CD4-positive, CD25-positive, alpha-beta regulatory T cell (primary cell): ENCODE measurements at places on chromosomes 4 and X.
A peak's percentile ranks its signal among the peaks of the same experiment; 100 is the strongest.

GRCh38 chrX:151570561-151570960 is 7.1 kb downstream of the PASD1 start:
- no peak for DNase-seq

DNA sequence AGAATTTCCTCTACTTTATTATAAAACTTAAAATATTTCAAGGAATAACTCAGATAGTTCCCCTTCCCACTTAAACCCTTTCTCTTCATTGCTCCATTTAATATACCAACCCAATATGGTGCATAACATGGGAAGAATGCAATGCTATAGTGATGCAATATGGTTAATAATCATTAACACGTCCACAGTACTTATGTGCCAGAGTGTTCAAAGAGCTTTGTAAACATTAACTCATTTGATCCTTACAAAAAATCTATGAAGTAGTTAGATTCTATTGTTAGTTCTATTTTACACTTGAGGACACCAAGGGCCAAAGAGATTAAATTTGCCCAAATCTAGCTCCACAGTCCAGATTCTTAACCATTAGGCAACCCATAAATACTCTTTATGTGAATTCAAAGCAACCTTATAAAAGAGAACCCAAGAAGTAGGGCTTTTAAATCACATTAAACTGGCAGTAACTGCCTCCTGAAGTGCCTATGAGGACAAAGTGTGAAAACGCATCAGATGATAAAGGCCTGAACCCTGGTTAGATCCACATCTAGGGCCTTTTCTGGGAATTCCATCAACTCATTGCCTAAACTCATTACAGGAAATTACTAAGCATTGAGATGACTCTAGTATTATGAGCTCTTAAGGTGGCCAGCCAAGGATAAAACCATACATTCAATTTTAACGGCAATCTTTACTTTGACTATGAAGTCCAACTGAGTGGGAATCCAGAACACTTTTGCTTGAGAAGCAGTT is 94.3 kb downstream of the AREG start:
- no peak for DNase-seq

GRCh38 chr4:116899561-116899960 is 185.8 kb downstream of the TRAM1L1 start:
- DNase-seq = no peak

- DNase-seq = no peak
These were observed 105.2 kb upstream of the FGF16 start for GRCh38 chrX:77342004-77342403.

DNA sequence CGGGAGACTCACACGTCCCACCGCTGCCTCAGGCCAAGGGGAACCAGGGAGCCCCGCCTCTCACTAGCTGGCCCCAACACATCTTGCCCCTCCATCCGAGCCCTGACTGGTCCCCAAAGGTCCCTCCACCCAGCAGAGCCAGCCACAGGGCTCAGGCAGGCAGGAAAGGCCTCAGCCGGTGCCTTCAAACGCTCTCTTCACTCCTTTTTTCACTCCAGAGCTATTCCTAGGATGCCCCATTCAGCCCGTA is 1.5 kb upstream of the ARHGAP4 start:
- DNase-seq = no peak

- DNase-seq = no peak
These were observed 36.4 kb upstream of the PPA2 start for GRCh38 chr4:105510245-105510644.

- DNase-seq = no peak
These were observed 120.2 kb downstream of the PAPSS1 start for GRCh38 chr4:107599841-107600240.

DNA sequence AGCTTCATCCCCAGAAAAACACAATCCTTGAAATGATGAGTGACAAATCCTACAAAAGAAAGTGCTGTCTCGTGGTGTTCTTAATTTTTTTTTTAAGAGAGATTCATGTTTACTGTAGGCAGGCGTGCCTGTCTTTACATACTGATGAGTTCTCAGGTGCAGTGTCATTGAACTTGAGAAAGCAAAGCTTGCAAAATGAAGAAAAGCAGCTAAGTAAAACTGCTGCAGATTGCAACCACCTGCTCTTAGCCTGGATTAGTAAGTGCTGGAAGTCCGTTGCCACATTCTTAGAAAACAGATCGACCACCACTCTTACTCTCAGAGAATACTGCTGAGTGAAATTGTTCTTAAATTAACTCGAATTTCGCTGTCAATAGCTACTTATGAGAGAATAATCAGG is 854.6 kb downstream of the TRIML1 start:
- DNase-seq = no peak

- DNase-seq = no peak
These were observed 38.9 kb downstream of the NOP14 start for GRCh38 chr4:2924286-2924685.

GRCh38 chr4:138256608-138257007 is 14.5 kb upstream of the SLC7A11 start:
- no peak for DNase-seq

DNA sequence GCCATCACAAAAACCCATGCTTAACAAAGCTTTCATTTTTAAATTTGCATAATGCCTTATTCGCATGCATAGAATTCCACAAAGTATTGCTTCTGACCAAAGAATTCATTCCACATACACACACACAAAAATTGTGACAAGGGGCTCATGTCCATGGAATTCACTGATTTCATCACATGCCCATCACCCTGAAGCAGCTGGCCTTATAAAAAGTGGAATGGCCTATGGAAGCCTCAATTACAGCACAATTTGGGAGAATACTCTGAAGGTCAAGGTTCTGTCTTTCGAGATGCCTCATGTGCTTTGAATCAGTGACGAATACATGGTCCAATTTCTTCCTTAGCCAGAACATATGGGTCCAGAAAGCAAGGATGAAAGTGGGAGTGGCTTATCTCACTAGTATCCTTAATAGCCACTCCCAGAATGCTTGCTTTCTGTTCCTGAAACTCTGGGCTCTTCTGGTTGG is 165.7 kb downstream of the KDR start:
- DNase-seq = no peak

DNA sequence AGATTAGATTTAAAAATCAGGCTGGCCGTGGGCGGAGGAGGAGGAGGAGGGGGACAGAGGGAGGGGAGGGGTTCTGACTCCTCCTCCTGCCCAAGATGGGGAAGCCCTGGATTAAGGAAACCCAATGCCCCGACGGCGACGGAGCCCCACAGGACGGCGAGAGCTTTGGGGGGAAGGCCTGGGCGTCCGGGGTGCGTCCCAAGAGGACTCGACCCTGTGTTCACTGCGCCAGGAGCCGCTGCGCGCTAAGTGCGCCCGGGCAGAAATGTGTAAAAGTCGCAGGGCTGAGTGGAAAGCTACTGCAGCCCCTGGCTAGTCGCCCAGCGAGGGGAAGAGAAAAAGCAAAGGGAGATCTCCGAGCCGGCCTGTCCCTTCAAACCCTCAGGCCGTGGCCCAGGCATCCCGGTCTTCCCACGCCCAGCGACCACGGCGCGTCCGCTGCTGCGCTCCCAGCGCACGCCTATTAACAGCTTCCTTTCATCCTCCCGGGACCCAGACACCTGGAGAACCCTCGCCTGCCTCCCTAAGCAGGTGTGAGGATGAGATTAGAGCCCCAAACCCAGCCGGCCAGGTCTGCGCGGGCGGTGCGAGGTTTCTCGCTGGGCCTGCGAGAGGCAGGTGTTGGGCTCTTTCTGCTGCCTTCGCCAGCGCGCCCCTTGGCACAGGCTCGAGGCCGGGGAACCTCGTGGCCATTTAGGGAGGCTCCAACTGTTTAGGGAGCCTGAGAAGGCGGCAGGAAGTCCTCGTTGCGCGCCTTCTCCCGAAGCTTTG is 1.4 kb upstream of the RPS6KA3 start:
- peak; percentile 6 for DNase-seq

GRCh38 chr4:24971192-24971591 is 58.4 kb upstream of the CCDC149 start:
- DNase-seq = no peak

DNA sequence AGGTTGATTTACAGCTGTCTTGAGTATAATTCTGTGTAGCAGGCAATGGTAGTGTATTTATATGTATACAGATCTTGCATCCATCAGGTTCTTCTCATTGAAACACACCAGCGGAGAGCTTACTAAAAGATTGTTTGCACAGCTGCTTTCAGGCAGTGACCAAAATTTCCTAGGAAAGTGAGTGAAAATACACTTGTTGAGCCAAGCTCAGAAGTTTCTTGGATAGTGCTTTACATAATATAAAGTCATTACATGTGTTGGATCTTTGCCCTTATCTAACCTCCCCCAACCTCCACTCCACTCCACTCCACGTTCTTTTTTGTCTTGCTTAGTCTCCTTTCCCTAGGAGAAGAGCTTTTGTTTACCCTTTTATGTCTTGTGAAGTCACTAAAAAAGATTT is 34.1 kb downstream of the CNKSR2 start:
- no peak for DNase-seq

DNA sequence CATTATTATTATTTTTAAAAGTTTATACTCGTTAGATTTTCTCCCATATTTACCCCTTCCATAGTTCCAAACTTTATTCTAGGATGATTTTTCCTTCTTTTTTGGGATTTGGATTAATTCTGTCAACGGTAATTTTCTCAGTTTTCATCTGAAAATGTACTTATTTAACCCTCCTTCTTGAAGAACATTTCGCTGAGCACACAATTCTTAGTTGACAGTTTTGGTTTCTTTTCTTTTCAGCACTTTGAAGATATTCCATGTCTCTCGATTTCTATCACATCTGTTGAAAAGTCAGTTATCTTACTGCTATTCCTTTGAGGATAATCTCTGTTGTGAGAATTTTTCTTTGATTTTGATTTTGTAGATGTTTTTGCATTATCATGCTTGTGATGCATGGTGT is 85.2 kb downstream of the SCLT1 start:
- no peak for DNase-seq

DNA sequence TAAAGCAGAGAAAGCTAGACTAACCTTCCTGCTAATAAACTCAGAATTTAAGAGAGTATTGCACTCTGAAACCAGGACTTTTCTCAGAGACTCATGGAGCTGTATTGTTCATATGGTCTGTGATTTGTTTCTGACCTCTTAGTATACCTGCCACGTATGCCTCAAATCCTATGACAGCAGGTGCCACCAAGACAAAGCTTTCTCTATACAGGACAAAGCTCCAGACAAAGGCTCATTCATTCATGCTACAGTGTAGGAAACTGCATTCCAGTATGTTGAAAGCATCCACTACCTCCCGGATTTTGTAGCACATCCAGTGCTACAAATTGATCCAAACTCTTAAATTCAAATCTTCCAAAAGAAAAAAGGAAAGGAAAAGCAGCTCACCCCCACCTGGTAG is 178.3 kb downstream of the CHIC2 start:
- no peak for DNase-seq

DNA sequence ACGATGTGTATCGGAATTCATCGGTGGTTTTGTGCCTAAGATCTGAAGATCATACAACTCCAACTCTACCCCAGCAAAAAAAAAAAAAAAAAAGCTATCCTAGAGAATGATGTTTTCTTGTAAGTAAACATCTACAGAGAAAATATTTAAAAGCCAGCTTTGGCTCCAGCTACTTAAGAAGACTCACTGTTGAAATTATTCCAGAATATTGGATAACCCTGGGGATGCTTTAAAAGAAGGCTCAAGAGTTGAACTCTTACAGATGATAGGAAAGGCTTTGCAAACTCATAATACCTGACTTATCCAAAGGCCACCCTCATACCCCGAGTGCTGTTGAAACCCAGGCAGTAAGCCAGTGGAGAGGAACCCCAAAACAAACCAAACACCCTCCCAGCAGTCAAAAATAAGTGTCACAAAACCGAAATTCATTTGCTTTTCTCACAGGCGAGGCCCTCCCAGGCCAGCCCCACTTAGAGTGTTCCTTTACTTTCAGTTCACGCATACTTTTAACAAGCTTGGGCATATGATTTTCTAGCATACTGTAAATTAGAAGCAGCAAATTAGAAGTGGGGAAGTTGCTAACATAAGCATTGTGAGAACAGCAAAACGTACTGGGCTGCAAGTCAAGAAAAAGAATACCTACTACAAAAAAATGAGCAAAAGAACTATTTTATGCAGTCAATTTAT is 2.7 kb upstream of the AMELX start:
- DNase-seq = no peak

GRCh38 chr4:150462743-150463142 is 119.2 kb upstream of the MAB21L2 start:
- DNase-seq = no peak

DNA sequence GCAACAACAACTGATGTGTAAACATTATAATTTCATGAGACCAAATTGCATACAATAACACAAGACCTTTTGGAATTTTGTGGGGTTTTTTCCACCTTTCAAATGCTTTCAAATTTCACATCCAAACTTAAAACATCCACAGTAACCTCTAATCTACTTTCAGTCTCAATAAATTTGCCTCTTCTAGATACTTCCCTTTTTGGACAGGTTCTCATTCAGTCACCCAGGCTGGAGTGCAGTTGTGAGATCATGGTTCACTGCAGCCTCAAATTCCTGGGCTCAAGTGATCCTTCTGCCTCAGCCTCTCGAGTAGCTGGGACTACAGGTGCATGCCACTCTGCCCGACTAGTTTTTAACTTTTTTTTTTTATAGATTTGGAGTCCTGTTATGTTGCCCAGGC is 556.6 kb downstream of the NLGN4X start:
- no peak for DNase-seq

GRCh38 chr4:136136601-136137000 is 1395.7 kb downstream of the PCDH18 start:
- DNase-seq = no peak

DNA sequence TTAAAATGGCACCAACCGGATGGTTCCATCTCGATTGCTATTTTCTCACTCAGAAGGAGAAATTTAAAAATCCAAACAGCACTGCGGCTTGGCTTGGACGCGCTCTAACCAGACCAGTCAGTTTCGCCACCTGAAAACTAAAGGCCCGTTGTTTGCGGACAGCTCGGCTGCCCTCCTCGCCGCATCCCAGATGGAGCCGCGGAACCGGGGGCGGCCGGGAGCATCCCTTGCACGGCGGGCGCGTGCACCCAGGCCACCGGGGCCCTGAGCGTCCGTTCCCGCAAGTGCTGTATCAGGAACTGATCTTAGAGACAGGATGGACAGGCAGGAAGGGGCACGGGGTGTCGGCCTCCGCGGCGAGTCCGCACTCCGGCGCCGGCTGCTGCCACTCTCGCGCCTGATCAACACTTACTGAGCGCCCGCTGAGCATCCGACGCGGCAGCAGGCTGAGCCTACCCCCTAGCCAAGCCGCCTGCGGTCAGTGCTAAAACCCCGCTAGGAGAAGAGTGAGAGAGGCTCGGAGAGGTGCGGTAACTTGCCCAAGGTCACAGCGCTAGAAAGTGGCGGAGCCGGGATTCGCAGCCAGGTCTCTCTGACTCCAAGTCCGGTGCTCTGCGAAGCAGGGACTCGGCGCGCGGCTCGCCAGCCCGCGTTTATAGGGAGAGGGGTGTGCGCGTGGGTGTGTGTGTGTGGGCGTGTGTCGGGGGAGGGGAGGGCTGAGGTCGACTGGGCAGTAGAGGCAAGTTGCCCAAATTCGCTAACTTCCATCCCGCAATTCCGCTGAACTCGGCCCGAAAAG is at the start of gene CITED1:
CITED1 (minus strand) TSS at position 629 of the 799 bp plus-strand sequence. CDS start 3,045 bp downstream, outside the sequence.
- no peak for DNase-seq

DNA sequence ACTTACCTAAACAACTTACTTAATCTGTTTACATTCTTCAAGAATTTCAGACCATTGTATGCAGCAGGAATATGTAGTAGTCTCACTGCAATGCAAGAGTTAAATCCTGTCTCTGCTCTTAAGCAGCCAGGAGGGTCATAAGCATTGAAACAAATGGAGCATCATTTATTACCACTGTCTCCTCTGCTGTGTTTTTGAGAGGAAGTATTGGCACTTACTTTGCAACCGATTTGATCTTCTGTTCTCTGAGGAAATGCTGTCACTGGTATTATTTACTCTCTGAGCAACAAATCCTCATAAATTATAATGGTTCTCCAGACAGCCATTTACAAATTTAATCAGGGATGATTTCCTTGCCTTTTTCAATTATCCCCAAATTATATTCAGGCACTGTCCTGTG is 1367.1 kb downstream of the STIM2 start:
- no peak for DNase-seq

GRCh38 chr4:3397128-3397527 is 44.6 kb upstream of the HGFAC start:
- no peak for DNase-seq
